HEK293T (cell line): ENCODE measurements at places on chromosomes 6 and 20.

- DNase-seq, result no peak
Measured at GRCh38 chr6:149711711-149712110, 6.2 kb downstream of the LATS1 start.

DNA sequence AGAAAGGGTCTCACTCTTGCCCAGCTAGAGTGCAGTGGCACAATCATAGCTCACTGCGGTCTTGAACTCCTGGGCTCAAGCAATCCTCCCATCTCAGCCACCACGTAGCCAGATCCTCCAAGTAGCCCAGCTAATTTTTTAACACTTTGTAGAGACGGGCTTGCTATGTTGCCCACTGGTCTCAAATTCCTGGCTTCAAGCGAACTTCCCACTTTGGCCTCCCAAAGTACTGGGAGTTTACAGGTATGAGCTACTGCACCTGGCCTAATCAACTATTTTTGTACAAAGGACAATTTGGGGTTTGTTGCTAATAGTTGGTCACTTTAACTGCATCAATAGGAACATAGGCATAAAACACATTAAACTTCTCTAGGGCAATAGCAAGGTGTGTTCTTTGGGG lies 29.9 kb upstream of the SYNCRIP start:
- DNase-seq, result no peak

GRCh38 chr6:14010275-14010674 lies 85.5 kb downstream of the RNF182 start:
- no peak for DNase-seq

DNA sequence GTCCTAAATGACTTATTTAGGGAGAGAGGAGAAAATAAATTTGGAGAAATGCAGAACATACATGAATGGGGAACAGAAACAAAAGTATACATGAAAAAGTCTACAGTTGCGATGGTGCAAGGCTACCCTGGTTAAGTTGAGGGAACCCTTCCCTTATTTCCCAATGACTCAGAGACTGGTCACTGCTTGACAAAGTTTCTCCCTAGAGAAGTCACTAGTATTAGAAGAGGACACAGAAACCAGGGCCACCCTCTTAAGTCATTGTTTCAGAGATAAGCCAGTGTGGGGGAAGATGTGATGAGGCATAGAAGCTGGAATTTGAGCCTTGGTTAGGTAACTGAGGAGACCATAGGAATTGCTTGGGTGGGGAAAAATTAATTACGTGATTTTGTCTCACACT lies 24.4 kb upstream of the EDN1 start:
- no peak for DNase-seq

- no peak for DNase-seq
Measured at GRCh38 chr6:32375739-32376529, 4.2 kb upstream of the TSBP1 start.

- DNase-seq, result no peak
Measured at GRCh38 chr6:349491-349921, 42.0 kb upstream of the IRF4 start.

DNA sequence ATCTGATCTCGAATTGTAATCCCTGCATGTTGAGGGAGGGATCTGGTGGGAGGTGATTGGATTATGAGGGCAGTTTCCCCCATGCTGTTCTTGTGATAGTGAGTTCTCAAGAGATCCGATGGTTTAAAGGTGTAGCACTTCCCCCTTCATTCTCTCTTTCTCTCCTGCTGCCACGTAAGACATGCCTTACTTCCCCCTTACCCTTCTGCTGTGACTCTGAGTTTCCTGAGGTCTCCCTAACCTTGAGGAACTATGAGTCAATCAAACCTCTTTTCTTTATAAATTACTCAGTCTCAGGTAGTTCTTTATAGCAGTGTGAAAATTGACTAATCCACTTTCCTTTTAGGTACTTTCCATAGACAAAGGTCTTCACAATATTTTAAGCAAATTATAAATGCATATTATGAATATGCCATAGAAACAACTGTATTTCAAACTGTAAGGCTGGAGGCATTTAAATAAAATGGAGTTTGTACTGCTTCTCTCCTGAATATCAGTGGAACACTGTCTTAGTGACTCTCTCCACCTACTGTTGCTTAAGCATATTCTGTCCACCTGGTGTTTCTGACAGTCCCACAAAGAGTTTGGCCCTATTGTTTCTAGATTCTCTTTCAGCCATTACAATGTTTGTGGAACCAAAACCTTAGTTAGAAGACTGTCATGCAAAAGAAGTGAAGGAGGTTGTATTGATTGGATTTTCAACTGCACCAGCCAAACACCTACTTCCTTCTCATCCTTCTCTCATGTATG lies 24.3 kb upstream of the IL17A start:
- DNase-seq, result no peak

GRCh38 chr20:12821249-12821648 lies 187.5 kb upstream of the SPTLC3 start:
- no peak for DNase-seq

DNA sequence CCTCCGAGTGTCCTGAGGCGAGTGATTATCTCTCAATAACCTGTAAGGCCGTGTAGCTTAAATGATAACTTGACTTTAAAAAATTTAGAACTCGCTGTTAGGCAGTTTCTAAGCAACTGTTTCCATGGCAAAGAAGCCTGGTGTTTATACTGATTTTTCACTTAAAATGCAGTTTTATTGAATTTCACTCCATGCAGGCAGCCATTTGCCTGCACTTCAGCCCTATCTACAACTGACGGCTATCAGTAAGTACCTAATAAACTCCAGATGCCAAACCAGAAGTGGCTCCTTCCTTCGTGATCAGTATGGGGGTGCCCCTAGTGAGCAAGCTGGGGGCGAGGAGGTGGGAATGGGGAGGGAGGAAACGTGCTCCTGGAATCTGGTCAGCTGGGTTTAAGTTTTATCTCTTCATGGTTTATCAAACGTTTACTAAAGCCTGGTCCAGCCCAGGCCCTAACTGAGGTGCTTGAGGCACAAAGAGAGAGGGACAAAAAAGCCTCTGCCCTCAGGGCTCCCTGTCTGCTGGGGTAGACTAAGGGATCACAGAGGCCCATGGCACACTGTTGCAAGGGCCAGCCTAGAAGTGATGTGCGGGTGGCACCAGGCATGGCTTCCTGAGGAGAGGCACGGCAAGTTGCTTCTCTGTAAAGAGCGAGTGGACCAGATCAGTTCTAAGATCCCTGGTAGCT lies 45.5 kb downstream of the TTI1 start:
- DNase-seq, result no peak

DNA sequence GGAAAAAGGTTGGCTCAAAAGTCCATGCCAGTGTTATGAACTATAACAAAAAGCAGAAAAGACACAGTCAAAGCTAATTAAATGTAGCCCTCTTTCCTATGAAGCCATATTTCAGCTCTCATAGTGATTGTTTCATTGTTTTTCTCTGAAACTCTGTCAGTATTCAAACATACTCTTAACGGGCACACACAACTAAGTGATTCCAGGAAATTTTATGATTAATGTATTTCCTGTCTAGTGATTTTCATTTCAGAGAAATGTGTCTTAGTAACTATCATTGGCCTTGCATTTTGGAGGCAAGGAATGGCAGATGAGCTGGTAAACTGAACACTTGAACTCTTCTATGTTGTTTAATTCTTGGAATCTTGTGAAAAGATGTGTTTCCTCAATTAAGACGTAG lies 68.0 kb downstream of the CLVS2 start:
- no peak for DNase-seq

GRCh38 chr6:142942238-142942637 lies 2.7 kb downstream of the HIVEP2 start:
- no peak for DNase-seq

GRCh38 chr6:1346558-1347091 lies 34.7 kb downstream of the FOXQ1 start:
- no peak for DNase-seq

- DNase-seq, result no peak
Measured at GRCh38 chr6:39086294-39086693, 28.7 kb downstream of the SAYSD1 start.

- DNase-seq, result peak; percentile 26
Measured at GRCh38 chr20:57391439-57392301, 474 bp downstream of the RBM38 start.

- DNase-seq, result no peak
Measured at GRCh38 chr6:139392794-139393193, 18.3 kb upstream of the CITED2 start.

DNA sequence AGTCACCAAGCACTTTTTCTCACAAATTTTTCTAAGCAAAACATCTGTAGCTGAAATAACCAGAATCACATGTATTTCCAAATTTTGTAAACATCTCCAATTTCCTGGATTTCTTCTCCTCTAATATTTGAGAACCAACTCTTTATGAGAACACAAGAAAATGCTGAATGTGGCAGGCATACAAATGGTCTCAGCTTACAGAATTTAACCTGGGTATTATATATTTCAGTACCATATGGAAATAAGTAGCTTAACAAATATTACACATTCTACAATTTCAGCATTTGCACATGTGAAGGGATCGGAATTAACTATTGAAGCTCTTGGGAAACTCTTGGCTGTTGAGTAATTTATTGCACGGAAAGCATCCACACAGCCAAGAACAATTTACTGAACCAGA lies 92.5 kb downstream of the TBXT start:
- DNase-seq, result no peak

DNA sequence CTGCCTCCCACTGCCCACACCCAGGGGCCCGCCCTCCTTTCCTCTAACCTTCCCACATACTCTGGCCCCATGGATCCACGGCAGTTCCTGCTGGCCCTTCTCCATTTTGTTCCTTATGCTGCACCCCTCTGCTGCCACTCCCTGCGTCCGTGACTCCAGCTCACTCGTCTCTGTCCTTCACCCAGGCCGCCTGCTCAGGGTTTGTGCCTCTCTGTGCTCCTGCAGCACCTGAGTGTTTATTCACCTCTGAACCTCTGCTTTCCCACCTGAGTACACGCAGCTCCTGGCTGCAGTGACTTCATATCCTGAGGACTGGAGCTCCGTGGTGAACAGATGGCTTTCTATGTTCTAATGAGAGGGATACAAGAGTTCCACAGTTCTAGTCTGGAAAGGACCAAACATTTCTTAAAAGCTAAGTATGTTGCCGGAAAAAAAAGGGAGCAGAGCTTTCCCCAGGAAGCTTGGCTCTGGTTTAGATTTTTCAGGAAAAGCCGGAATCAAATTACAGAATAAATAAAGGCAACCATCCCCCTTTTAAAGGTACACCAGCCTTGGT lies 1.5 kb upstream of the GNRH2 start:
- no peak for DNase-seq

GRCh38 chr6:69044534-69044933 lies 409.5 kb downstream of the ADGRB3 start:
- no peak for DNase-seq

DNA sequence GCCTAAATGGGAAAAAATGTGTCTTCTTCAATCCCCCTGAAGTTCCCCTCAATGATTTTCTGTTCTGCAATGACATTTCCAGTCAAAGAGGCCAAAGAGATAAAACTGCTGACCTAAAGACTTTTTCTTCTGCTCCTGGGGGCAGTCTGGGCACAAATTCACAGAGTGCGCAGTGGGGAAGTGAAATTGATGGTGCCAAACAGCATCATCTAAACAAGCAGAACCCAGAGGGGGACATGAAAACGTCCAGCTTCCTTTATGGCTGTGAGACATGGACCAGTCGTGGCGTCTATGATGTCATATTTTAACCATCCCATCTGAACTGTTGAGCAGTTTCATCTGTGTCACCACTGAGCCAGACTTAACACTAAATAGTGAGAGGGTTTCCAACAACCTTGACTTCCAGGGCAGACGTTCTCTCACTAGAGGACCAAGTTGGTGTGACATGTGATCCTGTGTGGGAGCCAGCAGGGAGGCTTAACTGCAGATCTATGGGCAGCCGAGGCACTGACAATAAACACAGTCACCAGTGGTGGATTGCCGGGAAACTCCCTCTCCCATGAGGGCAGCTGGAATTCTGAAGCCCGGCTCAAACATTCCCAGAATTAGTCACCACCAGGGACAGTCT lies 12.4 kb downstream of the SCML4 start:
- DNase-seq, result no peak

DNA sequence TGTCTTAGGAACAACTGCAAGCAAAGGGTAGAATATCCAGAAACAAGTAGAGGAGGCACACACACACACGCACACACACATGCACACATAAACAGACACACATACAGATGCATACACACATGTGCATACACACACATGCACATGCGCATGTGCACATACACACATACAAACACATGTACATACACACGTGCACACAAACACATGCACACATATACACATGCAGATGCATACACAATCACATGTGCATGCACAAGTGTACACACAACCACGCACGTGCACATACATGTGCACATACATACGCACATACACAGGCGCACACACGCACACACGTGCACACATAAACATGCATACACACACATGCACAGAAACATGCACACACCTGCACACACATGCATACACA lies 206.5 kb upstream of the OPRM1 start:
- DNase-seq, result no peak

- no peak for DNase-seq
Measured at GRCh38 chr20:52913650-52914387, 58.3 kb upstream of the TSHZ2 start.

GRCh38 chr20:38842558-38842981 lies 37.1 kb downstream of the PPP1R16B start:
- no peak for DNase-seq

GRCh38 chr6:46959419-46959818 lies 37.7 kb upstream of the ADGRF5 start:
- DNase-seq, result no peak

GRCh38 chr6:147166992-147167391 lies 37.2 kb upstream of the STXBP5 start:
- no peak for DNase-seq

DNA sequence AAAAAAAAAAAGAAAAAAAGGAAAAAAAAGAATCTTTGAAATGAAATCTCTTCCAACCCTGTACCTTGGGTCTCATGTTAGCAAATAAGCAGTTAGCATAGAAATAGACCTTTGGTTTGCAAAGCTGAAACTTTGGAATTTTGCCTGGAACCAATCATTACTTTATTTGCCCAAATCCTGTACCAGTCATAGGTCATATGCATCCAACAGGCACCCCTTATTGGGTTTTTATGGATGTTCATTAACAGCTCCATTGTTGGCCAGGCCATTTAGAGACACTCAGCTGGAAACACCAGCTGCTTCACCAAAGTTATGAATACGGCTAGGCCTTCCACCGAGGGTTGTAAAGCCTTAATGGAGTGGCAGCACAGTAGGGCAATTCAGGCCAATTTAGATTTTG lies 53.0 kb downstream of the ALDH8A1 start:
- no peak for DNase-seq

DNA sequence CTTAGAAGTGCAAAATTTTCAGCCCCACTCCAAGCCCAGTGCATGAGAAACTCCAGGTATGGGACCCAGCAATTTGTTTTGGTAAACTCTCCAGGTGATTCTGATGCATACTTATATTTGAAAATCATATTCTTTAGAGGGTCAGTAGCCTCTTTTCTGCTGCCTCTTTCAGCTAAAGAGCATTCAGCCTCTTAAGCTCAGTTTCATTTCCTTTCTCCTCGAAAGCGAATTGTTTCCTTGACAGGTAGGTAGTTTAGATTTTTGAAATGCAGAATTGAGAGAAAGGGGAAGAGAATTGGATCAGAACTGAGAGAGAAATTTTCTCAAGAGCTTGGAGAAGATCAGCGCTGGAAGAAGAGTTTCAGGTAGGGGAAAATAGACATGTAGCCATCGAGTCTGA lies 995.8 kb upstream of the FLRT3 start:
- no peak for DNase-seq
